ENCODE measurements at places on chromosomes 11 and 22. TPM values are rescaled to one million over a fixed set of nuclear protein-coding genes. Genes with fewer than 3 reads are reported as not detected.

The SLC22A6 gene
- not detected for total RNA-seq

The OR51I1 gene
- total RNA-seq, result not detected

The SLC22A8 gene
- not detected for total RNA-seq

The NCR3LG1 gene
- 4.4 TPM for total RNA-seq

The GGTLC2 gene
- not detected for total RNA-seq

The RFPL1 gene
- not detected for total RNA-seq

The IL18 gene
- 5.5 TPM for total RNA-seq

The CRYAB gene
- total RNA-seq, result 0.18 TPM

The HEPHL1 gene
- not detected for total RNA-seq

The LRRC4C gene
- not detected for total RNA-seq

The CLCF1 gene
- total RNA-seq, result 3.3 TPM

The TMEM45B gene
- total RNA-seq, result not detected

The LRP4 gene
- 0.66 TPM for total RNA-seq

The CNGA4 gene
- not detected for total RNA-seq

The FOLR3 gene
- not detected for total RNA-seq

All from endothelial cell of coronary artery (primary cell).